ENCODE measurements at places on chromosomes 11 and 22.

GRCh38 chr22:46684706-46685105 lies 53.3 kb downstream of the CERK start:
- peak; percentile 95 for DNase-seq

DNA sequence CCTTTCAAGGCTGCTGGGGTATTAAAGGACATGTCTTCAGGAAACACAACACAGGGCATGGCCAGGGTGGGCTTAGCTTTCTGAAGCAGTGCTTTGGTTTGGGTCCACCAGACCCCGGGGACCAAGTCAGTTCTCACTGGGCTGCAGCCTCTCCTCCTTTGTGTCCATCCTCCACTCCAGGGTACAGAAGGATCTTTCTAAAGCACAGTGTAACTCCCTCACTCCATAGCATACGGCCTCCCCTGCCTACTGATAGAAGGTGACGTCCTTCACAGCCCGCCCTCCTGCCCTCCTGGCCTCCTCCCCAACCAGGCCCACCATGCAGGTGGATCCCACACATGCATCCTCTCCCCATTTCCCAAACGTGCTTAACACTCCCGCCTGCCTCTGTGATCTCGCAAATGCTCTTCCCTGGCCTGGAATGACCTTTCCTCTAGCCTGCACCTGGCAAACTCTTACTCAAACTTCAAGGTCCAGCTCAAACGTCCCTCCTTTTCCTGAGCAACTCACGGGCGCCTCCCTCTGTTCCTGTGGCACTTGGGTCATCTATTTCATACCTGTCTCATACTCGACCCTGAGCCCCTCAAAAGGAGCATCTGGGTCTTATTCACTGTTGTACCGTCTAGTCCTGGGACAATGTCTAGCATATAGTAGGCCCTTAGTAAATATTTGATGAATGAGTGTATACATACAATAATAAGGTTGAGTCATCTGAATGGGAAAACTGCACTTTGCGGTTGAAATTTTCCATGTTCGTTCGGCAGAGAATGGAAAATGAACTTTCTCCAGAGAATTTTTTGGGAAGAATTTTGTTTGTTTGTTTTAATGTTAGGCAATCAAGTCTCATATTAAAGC lies 187.7 kb downstream of the EFCAB6 start:
- DNase-seq, result no peak

- DNase-seq, result no peak
Measured at GRCh38 chr11:134564472-134565200, 152.6 kb upstream of the B3GAT1 start.

- DNase-seq, result no peak
Measured at GRCh38 chr11:58914821-58915543, 24.3 kb upstream of the GLYATL1 start.

- DNase-seq, result peak; percentile 19
Measured at GRCh38 chr11:129896062-129896461, 684 bp upstream of the NFRKB start.

- DNase-seq, result no peak
Measured at GRCh38 chr11:59960502-59961381, 3.1 kb upstream of the OOSP4A start.

GRCh38 chr11:35814720-35815305 lies 129.0 kb upstream of the LDLRAD3 start:
- DNase-seq, result no peak

DNA sequence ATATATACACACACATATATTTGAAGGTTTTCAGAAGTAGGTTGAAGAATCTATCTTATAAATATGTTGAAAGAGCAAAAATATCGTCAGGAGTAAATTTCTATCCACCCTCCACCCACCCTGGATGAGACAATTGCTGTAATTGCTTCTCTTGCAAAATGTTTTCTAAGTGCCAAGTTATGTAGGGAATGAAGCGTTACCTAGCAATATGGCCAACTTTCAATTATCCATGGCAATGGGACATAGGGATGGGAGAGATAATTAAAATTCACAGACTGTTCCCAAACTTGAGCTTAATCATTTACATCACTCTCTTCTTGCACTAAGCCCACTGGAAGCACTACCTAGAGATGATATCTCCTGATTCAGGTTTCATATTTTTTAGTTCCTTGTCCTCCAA lies 806.2 kb upstream of the RAG2 start:
- no peak for DNase-seq

GRCh38 chr11:6397156-6397555 lies 6.9 kb downstream of the SMPD1 start:
- DNase-seq, result no peak

DNA sequence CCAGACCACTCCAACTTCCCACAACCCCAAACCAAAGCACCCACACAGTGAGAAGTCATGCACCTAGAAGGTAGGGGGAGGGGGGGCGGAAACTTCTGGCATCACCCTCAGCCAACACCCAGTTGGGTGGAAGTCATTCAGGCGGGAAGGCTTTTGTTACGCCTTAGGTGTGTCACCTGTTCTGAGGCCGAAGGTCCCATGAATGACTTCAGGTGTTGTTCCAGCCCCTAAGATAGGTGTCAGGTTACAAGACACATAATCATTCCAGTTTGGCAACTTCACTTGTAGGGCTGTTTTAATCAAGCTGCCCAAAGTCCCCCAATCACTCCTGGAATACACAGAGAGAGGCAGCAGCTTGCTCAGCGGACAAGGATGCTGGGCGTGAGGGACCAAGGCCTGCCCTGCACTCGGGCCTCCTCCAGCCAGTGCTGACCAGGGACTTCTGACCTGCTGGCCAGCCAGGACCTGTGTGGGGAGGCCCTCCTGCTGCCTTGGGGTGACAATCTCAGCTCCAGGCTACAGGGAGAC lies at the start of gene TMPRSS4:
TMPRSS4 (plus strand) TSS at position 325 of the 528 bp plus-strand sequence. CDS start 225 bp downstream, outside the sequence.
- no peak for DNase-seq

GRCh38 chr11:21588754-21589153 lies 604.1 kb upstream of the ANO5 start:
- no peak for DNase-seq

Data from NAMALWA (cell line).